AG04450 (cell line): ENCODE measurements at places on chromosomes 16 and 17.
A peak's percentile ranks its signal among the peaks of the same experiment; 100 is the strongest.

DNA sequence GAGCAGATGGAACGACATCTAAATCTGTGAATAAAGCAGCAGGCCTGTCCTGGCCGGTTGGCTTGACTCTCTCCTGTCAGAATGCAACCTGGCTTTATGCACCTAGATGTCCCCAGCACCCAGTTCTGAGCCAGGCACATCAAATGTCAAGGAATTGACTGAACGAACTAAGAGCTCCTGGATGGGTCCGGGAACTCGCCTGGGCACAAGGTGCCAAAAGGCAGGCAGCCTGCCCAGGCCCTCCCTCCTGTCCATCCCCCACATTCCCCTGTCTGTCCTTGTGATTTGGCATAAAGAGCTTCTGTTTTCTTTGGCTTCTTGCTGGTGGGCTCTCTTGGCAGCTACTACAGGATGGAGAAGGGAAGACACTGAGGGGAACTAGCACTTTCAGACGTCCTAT, 4.1 kb upstream of the RSAD1 start:
- no peak for DNase-seq

GRCh38 chr17:78953356-78954350, 26.1 kb downstream of the LGALS3BP start:
- no peak for DNase-seq

- no peak for DNase-seq
These were observed 9.3 kb downstream of the NGFR start for GRCh38 chr17:49504369-49504768.

GRCh38 chr16:1763521-1764511, 7.5 kb downstream of the NME3 start:
- no peak for DNase-seq

DNA sequence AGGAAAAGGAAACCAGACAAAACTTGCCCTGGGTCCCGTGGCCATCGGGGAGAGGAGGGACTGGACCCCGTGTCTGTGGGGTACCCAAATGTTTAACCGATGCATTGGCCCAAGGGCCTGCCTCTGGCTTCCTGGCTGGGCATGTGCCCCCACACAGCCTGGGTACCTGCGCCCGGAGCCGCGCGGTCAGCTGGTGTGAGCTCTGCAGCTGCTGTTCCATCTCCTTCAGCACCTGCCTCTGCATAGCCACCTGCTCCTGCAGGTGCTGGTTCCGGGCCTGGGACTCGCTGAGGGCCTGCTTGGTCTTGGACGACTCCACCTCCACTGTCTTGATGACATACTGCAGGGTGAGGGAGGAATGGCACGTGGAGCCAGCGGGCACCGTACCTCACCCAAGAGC, 31.9 kb downstream of the KIFC3 start:
- no peak for DNase-seq

DNA sequence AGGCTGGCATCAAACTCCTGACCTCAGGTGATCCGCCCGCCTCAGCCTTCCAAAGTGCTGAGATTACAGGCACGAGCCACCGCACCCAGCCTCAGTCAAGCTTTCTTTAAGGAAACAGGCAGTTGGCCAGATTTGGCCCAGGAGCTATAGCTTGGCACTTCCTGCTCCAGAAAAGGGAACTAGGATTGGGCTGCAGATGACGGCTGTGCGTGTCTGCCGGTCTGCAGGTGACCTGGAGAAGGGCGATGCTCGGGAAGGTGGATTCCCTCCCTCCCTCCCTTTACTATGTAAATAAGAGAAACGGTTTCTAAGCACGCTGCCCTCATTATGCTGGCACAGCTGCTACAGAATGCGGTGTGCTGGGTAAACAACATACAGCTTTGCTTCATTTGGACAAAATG, 215.9 kb downstream of the RPTOR start:
- DNase-seq, result no peak

- no peak for DNase-seq
These were observed 1.8 kb downstream of the MGRN1 start for GRCh38 chr16:4626396-4626795.

DNA sequence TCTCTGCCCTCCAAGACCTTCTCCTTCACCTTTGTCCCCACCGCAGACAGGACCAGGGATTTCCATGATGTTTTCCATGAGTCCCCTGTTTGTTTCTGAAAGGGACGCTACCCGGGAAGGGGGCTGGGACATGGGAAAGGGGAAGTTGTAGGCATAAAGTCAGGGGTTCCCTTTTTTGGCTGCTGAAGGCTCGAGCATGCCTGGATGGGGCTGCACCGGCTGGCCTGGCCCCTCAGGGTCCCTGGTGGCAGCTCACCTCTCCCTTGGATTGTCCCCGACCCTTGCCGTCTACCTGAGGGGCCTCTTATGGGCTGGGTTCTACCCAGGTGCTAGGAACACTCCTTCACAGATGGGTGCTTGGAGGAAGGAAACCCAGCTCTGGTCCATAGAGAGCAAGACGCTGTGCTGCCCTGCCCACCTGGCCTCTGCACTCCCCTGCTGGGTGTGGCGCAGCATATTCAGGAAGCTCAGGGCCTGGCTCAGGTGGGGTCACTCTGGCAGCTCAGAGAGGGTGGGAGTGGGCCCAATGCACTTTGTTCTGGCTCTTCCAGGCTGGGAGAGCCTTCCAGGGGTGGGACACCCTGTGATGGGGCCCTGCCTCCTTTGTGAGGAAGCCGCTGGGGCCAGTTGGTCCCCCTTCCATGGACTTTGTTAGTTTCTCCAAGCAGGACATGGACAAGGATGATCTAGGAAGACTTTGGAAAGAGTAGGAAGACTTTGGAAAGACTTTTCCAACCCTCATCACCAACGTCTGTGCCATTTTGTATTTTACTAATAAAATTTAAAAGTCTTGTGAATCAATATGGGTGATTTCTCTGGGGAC, 12.2 kb downstream of the CX3CL1 start:
- no peak for DNase-seq

GRCh38 chr16:85210423-85211169, 98.3 kb upstream of the CIBAR2 start:
- DNase-seq, result no peak

- DNase-seq, result no peak
These were observed 98.9 kb downstream of the SDK2 start for GRCh38 chr17:73545109-73546032.

- DNase-seq, result no peak
These were observed 791 bp upstream of the C17orf75 start for GRCh38 chr17:32342603-32343325.

GRCh38 chr16:22641131-22641628, 130.5 kb downstream of the NPIPB5 start:
- no peak for DNase-seq

DNA sequence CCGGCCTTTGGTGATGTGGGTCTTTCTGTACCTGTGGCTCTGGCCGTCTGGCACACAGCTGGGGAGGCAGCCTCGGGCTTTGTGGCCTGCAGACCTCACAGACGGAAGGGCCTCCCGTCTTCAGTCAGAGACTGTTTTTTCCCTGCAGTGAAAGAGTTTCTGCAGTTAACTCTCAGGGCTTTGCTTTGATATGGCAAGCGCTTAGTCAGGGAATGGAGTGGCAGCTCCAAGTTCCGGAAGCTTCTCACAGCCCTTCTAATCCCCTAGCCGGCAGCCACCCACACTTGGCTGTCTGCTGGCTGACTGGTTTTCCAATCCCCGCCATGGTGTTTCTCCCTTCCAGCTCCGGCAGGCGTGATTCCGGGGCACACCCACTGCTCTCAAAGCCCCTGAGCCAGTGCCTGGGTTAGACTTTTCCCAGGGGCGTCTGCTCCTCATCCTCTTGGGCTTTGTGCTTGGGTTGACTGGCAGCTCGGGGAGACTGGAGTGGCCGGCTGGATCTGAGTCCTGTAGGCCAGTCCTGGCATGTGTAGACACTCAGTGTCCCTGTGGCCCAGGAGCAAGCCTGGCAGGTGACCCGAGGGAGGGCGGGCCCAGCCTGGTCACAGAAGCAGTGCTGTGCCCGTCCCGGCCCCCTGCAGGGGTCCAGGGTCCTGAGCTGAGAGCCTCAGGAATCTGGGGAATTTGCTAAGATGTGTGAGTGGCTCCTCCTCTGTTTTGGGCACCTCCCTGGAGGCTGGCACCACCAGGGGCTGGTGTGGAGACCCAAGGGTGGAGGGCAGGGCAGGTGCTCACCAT, 29.9 kb downstream of the BAIAP2 start:
- no peak for DNase-seq

DNA sequence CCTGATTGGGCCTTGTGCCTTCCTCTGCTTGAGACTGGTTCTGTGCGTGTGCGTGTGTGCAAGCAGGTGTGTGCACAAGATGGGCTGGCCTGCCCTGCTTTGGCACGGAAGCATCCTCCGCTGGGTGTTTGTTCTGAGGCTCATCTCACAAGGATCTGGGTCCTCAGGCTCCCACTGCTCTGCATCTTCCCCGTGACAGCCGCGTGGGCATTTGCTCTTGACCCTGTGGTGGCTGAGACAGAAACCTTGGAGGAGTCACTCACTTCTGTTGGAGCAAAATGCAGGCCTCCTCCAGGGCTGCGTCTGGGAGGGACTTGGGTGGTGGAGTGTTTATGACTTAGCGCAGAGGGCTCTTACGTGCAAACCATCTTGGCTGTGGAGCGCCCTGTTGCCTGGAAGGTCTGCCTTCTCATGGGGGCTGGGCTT, 119.2 kb downstream of the RPTOR start:
- no peak for DNase-seq

GRCh38 chr17:76566988-76567431, 18.6 kb downstream of the ST6GALNAC2 start:
- no peak for DNase-seq

DNA sequence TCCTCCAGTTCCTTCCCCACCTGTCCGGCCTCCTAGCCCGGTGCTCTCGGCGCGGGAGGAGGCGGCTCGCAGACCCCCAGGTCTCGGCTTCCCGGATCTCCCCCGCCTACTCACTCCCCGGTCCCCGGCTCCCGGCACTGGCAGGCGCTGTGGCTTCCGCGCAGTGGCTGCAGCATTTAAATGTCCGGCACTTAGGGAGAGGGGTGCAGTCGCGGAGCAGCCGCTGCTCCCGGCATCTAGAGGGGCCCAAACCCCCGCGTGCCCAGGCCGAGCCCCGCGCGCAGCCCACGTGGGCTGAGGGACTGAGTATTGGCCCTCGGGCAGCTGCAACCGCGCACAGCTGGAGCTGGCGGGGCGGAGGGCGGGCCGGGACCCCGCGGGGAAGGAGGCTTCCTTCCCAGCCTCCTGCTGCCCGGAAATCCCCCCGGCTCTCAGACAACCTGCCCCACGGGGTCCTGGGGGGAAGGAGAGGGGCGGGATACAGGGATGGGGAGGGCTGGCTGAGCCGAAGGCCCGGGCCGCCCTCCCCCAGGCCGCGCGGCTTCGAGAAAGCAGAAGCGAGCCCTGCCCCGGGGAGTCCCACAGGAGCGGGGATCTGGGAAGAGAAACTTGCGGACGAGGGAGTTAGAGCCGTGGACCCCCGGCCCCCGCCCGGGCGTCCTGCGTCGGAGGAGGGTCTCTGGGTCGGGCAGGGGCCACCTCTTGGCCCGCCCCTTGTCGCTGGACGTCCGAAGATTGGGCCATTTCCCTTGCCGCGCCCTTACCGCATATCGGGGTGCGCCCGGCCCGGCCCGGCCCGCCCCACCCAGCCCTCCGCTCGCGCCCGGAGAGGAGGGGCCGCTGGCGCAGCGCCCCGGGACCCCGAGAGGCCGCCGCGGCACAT, at the start of gene MMP25:
Gene MMP25, plus strand, starts transcription at position 804 of the 883 bp plus-strand sequence. CDS start 357 bp downstream, outside the sequence.
- no peak for DNase-seq

DNA sequence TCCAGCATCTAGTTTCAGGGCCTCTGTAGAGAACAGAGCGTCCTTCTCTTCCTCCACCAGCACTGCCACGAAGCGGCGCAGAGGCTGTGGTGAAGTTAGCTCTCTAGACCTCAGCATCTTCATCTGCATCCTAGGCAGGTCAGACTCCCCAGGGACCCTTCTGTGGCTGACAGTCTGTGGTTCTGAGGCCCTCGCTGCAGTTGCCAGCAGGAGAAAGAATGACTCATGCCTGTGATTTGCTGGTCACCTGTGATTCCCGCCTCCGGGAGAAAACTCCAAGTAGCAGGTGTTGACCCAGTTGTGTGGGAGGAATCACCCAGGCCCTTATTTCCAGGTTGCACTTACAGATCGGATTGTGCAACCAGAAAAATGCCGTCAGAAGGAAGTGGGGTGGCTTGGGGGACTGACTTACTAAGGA, 117.3 kb upstream of the CACNG5 start:
- no peak for DNase-seq

GRCh38 chr16:86534779-86535615, 20.0 kb downstream of the MTHFSD start:
- DNase-seq, result no peak

DNA sequence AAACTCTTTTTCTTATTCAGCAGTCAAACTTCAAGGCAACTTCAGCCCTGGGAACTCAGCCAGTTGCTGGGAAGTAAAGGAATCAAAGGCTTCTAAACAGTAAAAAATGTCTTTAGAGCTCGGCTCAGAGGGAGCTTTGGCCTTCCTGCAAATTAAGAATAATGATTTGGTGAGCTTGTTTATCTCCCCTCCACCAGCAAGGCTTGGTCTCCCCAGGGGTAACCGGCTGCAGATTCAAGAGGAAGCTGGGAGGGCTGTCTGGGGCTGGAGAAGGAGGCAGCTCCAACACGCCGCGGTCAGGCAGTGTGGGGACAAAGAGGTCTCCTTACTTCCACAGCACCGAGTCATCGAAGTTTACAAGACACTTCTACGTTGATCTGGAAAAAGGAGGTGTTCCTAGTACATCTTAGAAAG, 17.7 kb upstream of the DOC2B start:
- DNase-seq, result no peak

DNA sequence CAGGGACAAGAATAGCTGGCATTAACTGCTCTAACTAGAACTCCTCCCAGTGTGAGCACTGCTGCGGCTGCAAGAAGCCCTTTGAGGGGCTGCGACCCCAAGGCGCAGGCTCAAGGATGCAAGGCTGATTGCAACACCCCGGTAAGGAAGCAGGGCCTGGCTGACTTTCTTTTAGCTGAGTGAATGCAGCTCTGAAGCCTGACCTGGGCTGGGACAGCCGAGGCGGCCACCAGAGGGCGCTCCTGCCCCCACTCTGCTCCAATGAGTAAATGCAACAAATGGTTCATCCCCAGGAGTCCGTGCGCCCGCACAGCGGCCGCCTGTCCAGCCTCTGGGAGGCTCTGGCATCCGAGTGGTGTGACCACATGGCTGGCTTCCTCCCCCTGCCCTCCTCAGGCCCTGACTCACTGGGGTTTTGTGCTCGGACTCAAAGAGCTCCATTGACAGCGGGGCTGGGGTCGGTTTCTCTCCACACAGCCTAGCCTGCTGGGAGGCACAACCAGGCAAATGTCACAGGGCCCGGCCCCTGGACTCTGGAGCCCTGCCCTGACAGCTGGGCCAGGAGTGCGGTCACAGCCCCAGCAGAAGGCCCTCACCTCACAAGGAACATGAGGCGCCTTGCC, at the start of gene SMIM5:
Gene SMIM5, plus strand, starts transcription at position 572 of the 623 bp plus-strand sequence. CDS start 6,768 bp downstream, outside the sequence.
- DNase-seq, result peak; percentile 62

- peak; percentile 18 for DNase-seq
These were observed 135.2 kb upstream of the HS3ST3A1 start for GRCh38 chr17:13736916-13737315.
